ENCODE measurements at places on chromosomes 1 and 21.

DNA sequence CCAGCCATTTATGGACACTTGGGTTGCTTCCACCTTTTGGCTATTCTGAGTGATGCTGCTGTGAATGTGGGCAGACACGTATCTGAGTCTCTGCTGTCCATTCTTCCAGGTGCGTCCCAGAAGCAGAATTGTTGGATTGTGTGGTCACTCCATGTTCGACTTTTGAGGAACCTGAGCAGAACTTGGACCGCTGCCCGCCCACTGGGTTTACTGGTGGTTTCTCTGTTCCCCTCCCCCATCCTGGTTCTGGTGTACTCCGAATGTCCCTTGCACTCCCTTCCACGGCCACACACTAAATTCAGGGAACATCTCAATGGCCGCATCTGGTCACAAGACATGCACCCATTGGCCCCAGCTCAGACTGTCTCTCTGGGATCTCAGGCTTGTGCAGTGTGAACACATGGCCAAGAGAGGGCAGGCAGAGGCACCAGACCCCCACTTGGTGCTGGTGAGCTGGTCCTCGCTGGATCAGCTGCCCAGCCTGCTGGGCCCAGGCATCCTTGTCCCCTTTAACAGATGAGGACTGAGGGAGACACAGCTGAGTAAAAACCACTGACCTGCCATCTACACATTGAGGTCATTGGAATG, 565.1 kb downstream of the NPHP4 start:
- no peak overlapping the region for H3K4me3 ChIP-seq
- no peaks in the 10 kb centered on the region for H3K36me3 ChIP-seq
- no peak overlapping the region for H3K27ac ChIP-seq
- no peaks in the 10 kb centered on the region for H3K27me3 ChIP-seq
- no peaks in the 10 kb centered on the region for H3K4me1 ChIP-seq

- H3K36me3 ChIP-seq = no peaks in the 10 kb centered on the region
- DNase-seq = no peak
- H3K27ac ChIP-seq = no peak overlapping the region
- H3K4me3 ChIP-seq = no peak overlapping the region
Measured at GRCh38 chr1:162094271-162094670, 24.8 kb downstream of the NOS1AP start.

DNA sequence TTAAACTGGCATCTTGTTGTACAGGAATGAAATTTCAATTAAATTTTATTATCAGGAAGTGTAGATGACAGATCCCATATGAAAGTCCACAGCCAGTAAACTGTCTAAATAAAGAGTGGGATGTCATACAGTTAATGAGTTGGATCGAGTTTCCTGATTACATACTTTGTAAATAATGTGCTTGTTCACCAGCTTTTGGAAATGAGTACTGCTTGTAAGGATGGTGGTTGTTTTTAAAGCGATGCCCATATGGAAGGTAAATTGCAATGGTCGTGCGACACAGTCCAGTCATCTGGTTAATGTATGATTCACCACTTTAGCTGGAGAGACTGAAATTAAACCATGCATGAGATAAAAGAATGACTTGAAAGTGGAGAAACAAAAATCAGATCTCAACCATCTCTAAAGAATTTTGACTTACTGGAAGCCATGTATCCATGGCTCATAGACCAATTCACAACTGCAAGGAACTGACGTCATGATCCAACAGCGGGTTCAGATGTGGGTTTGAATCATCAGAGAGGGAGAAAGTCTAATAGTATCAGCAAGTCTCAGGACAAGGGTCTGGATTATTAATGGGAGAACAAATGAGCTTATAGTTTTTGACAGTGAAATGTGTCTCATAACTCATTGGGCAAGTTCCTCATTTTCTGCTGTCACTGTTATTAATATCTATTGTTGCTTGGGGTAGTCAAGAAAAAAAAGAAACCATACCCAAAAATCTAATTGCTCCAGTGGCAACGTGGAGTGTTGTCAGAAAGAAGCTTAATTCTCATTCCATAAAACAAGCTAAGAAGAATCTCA, 49.0 kb downstream of the MAP10 start:
- H3K36me3 ChIP-seq = no peaks in the 10 kb centered on the region
- H3K27ac ChIP-seq = no peak overlapping the region
- no peaks in the 10 kb centered on the region for H3K27me3 ChIP-seq
- DNase-seq = no peak

DNA sequence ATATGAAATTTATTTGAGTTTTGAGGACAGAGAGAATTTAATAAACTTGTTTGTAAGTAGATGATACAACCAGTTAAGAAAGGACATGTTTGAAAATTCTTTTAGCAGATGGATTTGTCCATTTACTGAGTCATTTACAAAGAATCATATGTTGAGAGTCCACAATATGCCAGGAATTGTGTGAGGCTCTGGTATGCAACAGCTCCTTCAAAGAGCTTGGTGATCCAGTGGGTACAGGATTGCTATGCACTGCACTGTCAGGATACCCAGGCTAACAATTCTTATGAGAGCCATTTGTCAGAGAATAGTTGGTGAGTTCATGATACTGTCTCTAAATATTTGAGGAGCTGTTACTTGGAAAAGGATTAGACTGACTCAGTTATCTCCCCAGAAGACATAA, 11.0 kb downstream of the DNM3 start:
- no peaks in the 10 kb centered on the region for H3K36me3 ChIP-seq
- no peak for DNase-seq
- no peak overlapping the region for H3K27ac ChIP-seq
- H3K4me3 ChIP-seq = no peak overlapping the region
- peaks cover 1% of the 10 kb centered on the region for H3K4me1 ChIP-seq
- no peaks in the 10 kb centered on the region for H3K27me3 ChIP-seq

GRCh38 chr1:38178216-38178615, 131.6 kb upstream of the POU3F1 start:
- no peaks in the 10 kb centered on the region for H3K27me3 ChIP-seq
- H3K27ac ChIP-seq = no peak overlapping the region
- H3K4me1 ChIP-seq = no peaks in the 10 kb centered on the region
- DNase-seq = no peak

DNA sequence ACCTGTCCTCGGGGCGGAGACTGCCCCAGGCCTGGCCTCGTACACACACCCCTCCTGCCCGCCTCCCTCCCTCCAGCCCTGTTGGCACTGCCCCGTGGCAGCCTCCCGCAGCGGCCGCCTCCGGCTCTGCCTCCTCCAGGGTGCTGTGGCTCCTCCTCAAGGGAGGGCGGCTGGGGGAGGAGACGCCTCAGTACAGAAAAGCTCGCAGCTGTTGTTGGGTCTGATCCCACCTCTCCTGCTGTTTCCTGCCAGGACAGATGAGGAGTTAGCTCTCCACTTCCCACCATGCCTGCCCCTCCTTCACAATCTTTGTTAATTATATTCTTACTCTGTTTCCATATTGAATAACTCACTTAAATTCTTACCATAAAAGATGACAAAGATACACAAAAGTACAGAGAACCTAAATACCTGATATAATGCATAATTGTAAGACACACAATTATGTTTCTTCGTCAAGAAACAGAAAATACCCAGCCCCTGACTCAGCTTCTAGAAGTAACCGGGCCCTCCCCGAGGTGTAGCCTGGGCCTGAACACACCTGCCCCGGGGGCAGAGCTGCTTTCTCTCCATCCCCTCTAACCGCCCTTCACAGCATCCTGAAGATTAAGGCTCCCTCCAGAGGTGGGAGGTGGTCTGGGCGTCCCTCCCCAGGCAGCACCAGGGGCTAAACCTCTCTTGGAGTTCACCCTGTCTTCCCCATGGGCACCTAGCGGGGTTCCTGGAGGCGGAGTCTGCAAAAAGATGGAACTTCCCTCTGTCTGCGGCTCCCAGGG, 30.6 kb upstream of the COL6A1 start:
- H3K4me1 ChIP-seq = no peaks in the 10 kb centered on the region
- no peak for DNase-seq
- no peaks in the 10 kb centered on the region for H3K27me3 ChIP-seq

- no peaks in the 10 kb centered on the region for H3K36me3 ChIP-seq
- H3K4me1 ChIP-seq = no peaks in the 10 kb centered on the region
- DNase-seq = no peak
Measured at GRCh38 chr1:217718873-217719272, 87.7 kb downstream of the SPATA17 start.

GRCh38 chr1:168964478-168964877, 142.0 kb upstream of the ATP1B1 start:
- H3K36me3 ChIP-seq = no peaks in the 10 kb centered on the region
- H3K27me3 ChIP-seq = no peaks in the 10 kb centered on the region
- no peak overlapping the region for H3K27ac ChIP-seq
- H3K4me3 ChIP-seq = no peak overlapping the region
- no peaks in the 10 kb centered on the region for H3K4me1 ChIP-seq

DNA sequence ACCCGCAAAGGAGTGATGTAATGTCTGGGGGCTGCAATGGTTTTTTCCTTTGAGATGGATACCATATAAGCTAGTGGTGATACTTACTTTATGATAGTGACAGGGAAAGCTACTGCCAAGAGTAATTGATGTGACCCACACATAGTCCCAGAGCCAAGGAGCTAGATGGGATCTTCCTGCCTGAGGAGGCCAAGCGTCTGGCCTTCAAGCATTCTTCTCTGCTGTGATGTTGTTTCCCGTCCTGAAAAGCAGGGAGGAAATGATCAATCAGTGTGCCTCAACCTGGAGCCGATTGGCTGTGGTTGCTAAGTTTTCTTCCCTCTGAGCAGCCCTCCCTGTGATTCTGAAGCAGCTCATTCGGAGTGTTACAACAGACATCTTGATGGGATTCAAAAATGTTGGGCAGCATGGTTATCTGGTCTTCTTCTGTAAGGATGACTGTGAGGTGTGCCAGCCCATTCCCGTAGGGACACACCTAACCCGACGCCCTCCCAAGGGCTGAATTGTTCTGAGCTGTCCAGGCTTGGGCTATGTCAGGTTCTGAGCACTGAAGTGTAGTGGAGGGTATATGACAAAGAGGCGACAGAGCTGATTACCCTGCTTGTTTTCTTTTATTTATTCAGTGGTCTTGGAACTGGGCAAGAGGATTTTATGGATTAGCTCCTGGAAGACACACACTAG, 56.7 kb downstream of the UCK2 start:
- H3K27me3 ChIP-seq = no peaks in the 10 kb centered on the region
- no peak overlapping the region for H3K4me3 ChIP-seq
- H3K27ac ChIP-seq = no peak overlapping the region
- peaks cover 48% of the 10 kb centered on the region for H3K4me1 ChIP-seq
- no peaks in the 10 kb centered on the region for H3K36me3 ChIP-seq

DNA sequence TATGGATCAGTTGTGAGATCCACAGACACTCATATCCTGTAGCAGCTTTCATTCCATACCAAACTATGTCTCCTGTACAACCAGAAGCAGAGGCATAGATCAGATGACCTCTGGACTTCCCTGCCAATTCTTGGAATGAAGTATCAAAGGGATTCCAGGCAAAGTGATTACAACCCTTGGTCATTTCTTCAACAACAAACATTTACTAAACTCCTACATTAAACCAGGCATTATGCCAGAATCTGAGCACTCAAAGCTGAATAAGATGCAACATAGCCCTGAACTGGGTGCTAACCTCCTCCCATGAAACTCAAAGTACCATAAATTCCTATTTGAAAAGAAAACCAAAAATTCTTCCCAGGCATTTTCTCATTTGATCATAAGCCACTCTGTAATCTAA, 121.2 kb upstream of the SGIP1 start:
- H3K4me1 ChIP-seq = peaks cover 13% of the 10 kb centered on the region
- no peaks in the 10 kb centered on the region for H3K36me3 ChIP-seq
- no peak for DNase-seq
- H3K4me3 ChIP-seq = no peak overlapping the region

- no peaks in the 10 kb centered on the region for H3K4me1 ChIP-seq
- no peaks in the 10 kb centered on the region for H3K27me3 ChIP-seq
- H3K36me3 ChIP-seq = peaks cover 2% of the 10 kb centered on the region
- DNase-seq = no peak
Measured at GRCh38 chr1:15956150-15956549, 19.8 kb downstream of the ZBTB17 start.

GRCh38 chr1:62774971-62775595, 8.8 kb upstream of the ATG4C start:
- H3K27me3 ChIP-seq = no peaks in the 10 kb centered on the region
- DNase-seq = no peak
- H3K4me1 ChIP-seq = no peaks in the 10 kb centered on the region
- no peaks in the 10 kb centered on the region for H3K36me3 ChIP-seq
- H3K4me3 ChIP-seq = no peak overlapping the region

DNA sequence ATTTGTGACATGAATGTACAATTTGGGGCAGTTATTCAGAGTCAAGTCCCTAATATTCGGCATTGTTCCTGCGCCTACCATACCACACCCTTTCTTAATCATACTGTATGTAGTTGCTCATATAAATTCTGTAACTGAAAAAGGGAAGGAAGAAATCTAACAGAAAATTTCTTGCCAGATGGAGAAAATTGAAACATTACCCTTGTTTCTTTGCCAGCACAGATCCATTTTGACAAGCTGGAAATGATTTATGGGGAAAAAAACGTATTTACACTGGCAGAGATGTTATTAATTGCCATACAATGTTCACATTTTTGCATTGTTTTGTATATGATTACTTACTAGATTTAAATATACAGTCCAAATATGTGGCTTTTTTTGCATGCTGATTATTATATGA, 363.8 kb upstream of the PKN2 start:
- no peak for DNase-seq
- H3K27me3 ChIP-seq = no peaks in the 10 kb centered on the region
- H3K4me1 ChIP-seq = no peaks in the 10 kb centered on the region
- H3K36me3 ChIP-seq = no peaks in the 10 kb centered on the region
- no peak overlapping the region for H3K27ac ChIP-seq
